NCI-H2029 (cell line): ENCODE measurements at places on chromosomes 7 and 10.

DNA sequence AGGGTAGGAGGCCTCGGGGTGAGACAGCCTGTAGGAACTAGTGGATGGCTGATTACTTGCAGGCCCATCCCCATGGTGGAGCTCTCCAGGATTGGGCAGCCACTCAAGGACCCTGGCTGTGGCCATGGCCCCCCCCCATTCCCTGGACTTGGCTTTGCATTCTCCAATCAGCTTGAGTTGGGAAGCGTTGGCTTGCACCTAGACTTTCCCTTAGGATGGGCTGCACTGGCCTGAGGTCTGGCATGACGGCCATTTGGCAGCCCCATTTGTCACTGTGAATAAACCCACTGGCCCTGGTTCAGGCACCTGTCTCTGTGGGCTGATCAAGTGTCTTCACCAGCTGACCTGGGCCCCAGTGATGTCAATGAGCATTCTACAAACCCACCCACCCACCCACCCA, 41.4 kb downstream of the RAMP3 start:
- no peak for DNase-seq

DNA sequence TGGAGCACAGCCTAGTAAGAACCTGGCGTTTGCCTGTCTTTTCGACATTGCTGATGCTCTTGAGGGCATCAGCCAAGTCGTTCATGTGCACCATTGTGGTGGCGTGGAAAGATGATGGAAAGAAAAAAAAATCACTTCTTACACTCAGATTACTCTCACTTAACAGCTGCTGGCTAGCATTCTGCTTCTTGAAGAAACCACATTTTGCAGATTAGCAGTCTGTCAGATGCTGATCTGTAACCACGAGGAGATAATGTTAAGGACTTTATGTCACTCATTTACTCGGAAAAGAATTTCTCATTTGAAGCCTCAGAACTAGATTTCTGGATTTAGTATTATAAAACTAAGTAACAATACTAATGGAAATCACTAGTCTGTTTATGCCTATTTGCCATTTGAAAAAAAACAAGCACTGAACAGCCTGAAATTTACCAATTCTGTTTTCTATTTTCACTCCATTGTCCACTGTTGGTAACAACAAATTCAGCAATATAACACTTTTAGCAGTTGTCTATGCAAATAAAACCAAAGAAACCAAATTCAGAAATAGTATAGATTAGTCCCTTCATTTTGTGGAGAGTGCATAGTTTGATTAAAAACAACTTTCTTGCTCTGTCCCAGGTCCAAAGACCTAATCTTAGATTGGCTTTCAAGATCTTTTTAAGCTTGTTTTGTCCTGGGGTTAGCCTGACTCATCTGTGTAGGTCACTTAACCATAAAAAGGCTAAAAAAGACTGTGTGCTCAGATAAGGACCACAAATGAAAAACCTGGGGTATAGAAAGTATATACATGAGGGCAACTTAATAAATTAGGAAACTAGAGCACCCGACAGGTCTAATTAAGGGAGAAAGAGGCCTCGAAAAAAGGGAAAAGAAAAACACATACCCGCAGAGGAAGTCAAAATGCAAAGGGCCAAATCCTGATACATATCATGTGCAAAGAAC, 67.5 kb downstream of the NT5C2 start:
- no peak for DNase-seq

DNA sequence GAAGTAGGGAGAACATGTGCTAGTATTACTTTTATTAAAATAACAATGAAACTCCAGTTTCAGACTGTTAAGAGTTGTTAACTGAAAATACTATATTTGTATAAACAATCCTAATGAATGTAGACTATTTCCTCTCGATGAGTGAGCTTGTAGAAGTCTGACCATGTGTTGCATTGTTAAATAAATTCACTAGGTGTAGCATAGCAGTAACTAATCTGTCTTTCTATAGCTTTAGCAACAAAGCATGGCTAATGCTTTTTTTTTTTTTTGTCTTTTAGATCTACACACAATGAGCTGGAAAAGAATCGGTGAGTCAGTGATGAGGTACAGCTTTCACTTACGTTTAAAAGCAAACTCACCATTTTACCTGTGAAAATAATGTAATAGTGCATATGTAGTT, 37.1 kb downstream of the MXI1 start:
- DNase-seq: no peak

DNA sequence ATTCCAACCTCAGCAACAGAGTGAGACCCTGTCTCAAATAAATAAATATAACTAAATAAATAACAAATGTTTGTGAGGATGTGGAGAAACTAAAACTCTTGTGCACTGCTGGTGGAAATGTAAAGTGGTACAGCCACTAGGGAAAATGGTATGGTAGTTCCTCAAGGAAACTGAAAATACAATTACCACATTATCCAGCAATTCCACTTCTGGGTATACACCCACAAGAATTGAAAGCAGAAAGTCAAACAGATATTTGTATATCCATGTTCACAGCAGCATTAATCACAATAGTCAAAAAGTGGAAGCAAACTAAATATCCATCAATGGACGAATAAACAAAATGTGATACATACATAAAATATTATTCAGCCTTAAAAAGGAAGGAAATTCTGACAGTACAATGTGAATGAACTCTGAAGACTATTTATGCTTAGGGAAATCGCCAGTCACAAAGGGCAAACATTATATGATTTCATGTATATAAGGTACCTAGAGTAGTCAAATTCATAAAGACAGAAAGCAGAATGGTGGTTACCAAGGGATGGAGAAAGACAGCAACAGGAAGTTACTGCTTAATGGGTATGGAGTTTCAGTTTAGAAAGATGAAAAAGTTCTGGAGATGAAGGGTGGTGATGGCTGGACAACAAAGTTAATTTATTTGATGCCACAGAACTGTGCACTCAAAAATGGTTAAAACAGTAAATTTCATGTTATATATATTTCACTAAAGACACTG, 9.8 kb downstream of the ARHGAP12 start:
- DNase-seq: no peak

DNA sequence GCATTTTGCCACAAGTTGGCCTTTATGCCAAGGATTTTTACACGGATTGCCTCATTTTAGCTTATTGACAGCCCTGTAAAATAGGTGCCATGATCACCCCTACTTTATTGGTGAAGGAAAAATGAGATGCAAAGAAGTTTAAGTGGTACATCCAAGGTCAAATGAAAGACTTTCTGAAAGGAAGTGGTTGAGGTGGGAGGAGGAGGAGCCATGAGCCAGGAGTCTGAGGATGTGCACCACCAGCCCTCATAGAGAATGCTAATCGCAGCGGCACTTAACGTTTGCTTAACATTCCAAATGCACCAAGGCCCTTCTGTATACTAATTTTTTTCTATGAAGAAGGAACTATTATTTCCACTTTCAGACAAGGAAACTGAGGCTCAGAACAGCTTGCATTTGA, 31.0 kb upstream of the LRRC18 start:
- no peak for DNase-seq

- peak; percentile 55 for DNase-seq
Measured at GRCh38 chr10:69439813-69440506, 11.3 kb upstream of the TSPAN15 start.

DNA sequence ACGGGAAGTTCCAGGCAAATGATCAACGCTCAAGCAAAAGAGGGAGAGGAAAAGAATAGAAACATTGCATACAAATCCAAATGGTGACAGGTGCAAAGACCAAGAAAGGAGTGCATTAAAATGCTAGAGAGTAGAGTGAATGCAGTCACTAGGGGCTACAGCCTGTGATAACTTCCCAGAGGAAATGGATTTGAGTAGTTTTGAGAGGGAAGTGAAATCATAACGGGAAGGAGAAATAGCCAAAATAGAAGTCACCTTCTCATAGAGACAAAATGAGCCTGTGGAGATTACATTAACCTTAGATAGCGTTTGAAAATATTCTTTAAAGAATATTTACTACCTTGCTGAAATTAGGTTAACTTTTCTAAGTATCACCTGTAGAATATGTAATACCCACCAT, 26.5 kb downstream of the NUP42 start:
- DNase-seq: no peak

GRCh38 chr10:121678631-121679174, 80.5 kb upstream of the FGFR2 start:
- DNase-seq: no peak

- DNase-seq: no peak
Measured at GRCh38 chr7:151801291-151801690, 75.6 kb downstream of the PRKAG2 start.

DNA sequence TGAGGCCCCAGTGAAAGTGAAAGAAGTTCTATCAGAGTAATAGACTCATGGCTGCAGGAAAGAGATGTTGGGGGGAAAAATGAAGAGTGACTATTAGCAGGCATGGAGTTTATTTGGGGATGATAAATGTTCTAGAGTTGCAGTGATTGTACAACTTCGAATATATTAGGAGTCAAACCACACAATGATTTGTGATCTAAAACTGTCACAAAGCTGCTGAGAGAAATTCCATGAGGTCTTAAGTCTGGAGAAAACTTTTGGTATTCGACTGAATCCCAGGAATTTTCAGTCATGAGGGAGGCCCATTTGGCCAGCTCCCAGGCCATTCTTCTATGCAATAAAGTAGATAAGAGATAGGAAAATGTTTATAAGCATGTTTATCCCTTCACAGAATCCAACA, 55.9 kb upstream of the UNC5B start:
- DNase-seq: no peak
